Astrocyte (in vitro differentiated cells and primary cell): ENCODE measurements at places on chromosomes 5 and 9. TPM values are rescaled to one million over a fixed set of nuclear protein-coding genes. Genes with fewer than 3 reads are reported as not detected.

Gene TSSK1B
- 0.20 and 0.41 TPM in 2 replicates for total RNA-seq

Gene ENTPD2
- 0.14 and 0.55 TPM in 2 replicates for total RNA-seq

- DNase-seq: no peak
Observed at GRCh38 chr9:38419181-38419580, 5.1 kb downstream of the IGFBPL1 start.

Gene TMEM252
- total RNA-seq: not detected in 2 replicates

GRCh38 chr5:139470821-139471300, at the start of gene SMIM33:
Gene SMIM33, plus strand, starts transcription at chr5:139471004. Its CDS starts 118 bp downstream, at chr5:139471122.
- no peak for DNase-seq

Gene FREM1
- 0.31 and 0.52 TPM in 2 replicates for total RNA-seq

DNA sequence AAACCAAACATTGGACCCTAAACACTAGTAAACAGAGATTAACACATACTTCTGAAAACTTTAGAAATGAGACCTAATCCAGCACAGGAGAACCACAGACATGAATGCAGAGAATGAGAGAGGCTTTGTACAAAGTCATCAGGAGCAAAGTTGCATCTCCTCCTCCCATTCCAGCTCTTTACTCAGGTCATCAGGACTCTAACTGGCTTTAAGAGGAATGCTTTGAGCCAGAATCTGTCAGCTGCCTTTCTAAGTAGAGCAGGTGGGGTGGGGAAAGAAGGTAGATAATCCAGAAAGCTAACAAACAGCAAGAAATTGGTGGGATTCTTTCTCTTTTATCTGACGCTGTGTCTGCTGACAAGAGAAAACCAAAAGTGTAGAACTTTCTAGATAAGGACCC, 582.7 kb upstream of the DMAC1 start:
- no peak for DNase-seq

Gene MAST4
- total RNA-seq: 16.0 and 22.3 TPM in 2 replicates

DNA sequence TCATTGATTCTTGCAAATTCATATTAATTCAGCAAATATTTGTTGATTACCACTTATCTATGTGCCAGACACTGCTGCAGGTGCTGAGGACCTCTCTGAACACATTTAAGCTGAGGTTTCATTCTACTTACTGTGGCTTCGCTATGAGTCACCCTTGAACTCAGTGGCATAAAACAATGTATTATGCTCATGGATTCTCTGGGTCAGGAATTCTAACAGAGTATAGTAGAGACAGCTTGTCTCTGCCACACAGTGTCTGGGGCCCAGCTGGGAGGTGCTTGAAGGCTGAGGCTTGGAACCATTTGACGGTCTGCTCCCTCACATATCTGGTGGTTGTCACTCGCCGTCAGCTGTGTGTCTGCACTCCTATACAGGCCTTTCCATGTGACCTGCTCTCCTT, 124.3 kb upstream of the NR3C1 start:
- DNase-seq: peak; percentile 68

GRCh38 chr9:34653151-34654072, 1.4 kb downstream of the IL11RA start:
- peak; percentile 32 for DNase-seq

Gene BASP1
- 260 and 273 TPM in 2 replicates for total RNA-seq

- DNase-seq: peak; percentile 2
Observed at GRCh38 chr5:44942524-44943001, 133.8 kb downstream of the MRPS30 start.

DNA sequence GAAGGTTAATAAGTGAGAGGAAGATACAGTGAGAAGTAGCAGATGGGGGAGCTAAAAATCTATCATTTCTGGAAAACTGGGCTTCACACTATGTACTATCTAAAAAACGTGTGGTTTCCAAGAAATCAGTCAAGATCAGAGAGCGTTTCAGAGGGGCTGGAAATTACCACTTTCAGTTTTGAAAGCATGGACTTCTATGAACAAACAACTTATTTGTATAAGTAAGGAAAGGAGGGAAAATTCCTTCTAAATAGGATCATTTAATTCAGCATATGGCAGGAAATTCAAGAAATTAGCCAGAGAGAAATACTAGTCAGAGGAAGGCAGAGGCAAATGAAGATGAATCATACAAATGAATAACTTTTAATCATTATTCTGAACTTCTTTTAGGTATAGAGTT, 11.3 kb downstream of the TNC start:
- peak; percentile 67 for DNase-seq

DNA sequence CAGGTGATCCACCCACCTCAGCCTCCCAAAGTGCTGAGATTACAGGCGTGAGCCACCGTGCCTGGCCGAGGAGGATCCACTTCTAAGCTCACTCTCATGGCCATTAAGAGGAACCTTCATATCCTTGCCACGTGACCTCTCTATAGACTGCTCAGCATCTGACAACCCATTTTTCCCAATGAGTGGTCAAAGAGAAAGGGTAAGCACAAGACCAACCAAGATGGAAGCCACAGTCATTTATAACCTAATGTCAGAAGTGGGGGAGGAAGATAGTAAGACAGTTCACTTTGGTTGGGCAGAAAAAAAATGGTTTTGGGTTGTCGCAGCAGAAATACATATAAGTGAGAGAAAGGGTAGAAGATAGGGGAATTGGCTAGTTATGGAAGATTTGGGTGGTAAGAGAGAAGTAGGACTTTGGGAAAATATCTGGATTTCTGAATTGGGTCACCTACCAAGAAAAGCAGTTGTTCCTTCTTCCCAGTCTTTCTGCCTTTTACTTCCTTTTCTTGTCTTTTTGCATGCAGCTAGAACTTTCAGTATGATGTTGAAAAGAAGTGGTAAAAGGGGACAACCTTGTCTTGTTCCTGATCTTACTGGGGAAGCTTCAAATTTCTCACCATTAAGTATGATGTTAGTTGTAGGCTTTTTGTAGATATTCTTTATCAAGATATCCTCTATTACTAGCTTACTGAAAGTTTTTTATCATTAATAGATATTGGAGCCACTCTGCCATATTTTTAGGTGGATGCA, 15.6 kb downstream of the SNX2 start:
- DNase-seq: no peak

DNA sequence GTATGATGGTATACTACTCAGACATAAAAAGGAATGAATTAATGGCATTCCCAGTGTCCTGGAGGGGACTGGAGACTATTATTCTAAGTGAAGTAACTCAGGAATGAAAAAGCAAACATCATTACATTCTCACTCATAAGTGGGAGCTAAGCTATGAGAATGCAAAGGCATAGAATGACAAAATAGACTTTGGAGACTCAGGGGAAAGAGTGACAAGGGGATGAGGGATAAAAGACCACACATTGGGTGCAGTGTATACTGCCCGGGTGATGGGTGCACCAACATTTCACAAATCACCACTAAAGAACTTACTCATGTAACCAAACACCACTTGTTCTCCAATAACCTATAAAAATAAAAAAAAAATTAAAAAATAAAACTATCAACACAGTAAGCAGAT, 587.3 kb upstream of the RGMB start:
- no peak for DNase-seq

Gene SCGB3A2
- 0.59 and 0.82 TPM in 2 replicates for total RNA-seq

- DNase-seq: no peak
Observed at GRCh38 chr5:60789551-60789950, 54.5 kb downstream of the ELOVL7 start.

DNA sequence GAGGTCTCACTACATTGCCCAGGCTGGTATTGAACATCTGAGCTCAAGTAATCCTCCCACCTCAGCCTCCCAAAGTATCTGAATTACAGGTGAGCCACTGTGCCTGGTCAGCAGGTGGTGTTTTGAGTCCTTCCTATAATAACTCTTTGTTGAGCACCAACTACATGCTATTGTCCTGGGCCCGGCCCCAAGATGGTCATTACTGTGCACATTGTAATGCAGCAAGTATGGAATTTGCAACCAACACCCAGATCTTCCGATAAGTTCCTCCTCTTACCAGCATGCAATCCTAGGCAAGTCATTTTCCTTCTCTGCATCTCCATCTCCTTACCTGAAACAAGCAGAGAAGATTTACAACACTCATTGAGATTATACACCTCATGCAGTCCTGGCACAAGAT, 510.3 kb upstream of the KLF4 start:
- DNase-seq: peak; percentile 4
